ENCODE measurements at places on chromosomes 2 and 18.

- H3K36me3 ChIP-seq, result peaks cover 34% of the 10 kb centered on the region
- no peaks in the 10 kb centered on the region for H3K4me1 ChIP-seq
- no peak for DNase-seq
- no peak overlapping the region for H3K27ac ChIP-seq
Observed at GRCh38 chr2:10795508-10796046, 17.0 kb downstream of the PDIA6 start.

DNA sequence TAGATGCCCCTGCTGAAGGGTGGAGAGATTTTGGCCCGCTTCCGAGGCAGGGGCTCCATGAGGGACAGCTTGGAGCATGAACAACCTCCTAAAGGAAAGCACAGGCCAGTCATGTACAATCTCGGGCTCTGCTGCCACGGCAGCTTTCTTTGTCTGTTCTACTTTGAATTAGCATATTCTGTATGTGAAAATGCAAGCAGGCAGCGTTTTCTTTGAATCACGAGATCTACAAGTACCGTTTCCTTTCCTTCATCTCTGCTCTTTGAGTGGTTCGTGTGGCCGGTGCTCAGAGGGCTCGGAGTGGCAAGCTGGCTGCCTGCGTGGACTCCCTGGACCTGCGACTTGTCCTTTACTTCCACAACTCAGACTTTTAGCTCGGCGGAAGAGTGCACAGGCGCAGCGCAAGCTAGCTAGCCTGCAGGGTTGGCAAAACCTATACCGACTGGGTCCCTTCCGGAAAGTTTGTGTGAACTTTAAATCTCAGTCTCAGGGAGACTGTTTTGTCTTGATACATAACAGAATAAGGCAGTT is 6.9 kb downstream of the TWIST2 start:
- no peak for DNase-seq
- H3K27ac ChIP-seq, result no peak overlapping the region
- no peaks in the 10 kb centered on the region for H3K36me3 ChIP-seq
- H3K27me3 ChIP-seq, result peaks cover 69% of the 10 kb centered on the region
- no peak overlapping the region for H3K4me3 ChIP-seq
- H3K4me1 ChIP-seq, result no peaks in the 10 kb centered on the region

DNA sequence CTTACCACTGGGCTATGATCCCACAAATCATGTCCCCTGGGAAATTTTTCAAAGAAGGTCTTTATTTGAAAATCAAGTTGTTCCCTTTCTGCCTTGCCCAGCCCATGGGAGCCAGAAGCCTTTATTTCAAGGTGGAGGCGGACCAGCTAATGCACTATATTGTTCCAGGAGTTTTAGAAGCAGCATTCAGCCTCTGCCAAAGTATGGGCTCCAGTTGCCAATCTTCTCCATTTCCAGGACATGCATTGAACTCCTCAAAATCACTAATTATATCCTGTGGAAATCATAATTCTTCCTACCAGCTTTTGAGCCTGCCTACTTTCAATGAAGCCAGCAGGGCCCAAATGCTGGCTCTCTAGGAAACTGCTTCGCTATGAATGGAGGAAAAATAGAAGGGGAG is 195.8 kb downstream of the RAD51AP2 start:
- H3K4me3 ChIP-seq, result no peak overlapping the region
- H3K27ac ChIP-seq, result no peak overlapping the region
- H3K4me1 ChIP-seq, result peaks cover 10% of the 10 kb centered on the region

DNA sequence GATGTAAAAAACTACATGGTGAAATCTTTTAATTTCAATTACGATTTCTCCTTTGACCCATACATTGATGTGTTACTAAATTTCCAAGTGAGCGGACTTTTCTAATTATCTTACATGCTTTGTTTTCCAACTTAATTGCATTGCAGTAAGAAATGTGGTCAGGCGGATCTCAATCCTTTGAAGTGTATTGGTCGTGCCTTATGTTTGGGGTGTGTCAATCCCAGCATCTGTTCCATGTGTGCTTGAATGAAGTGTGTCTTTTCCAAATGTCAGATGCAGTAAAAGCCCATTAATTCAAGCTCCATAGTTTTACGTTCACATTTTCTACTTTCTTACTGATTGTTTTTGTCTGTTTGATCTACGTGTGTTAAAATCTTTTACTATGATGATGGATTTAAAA is 113.1 kb downstream of the UXS1 start:
- H3K36me3 ChIP-seq, result no peaks in the 10 kb centered on the region
- no peaks in the 10 kb centered on the region for H3K27me3 ChIP-seq
- DNase-seq, result no peak
- no peaks in the 10 kb centered on the region for H3K4me1 ChIP-seq
- H3K27ac ChIP-seq, result no peak overlapping the region

DNA sequence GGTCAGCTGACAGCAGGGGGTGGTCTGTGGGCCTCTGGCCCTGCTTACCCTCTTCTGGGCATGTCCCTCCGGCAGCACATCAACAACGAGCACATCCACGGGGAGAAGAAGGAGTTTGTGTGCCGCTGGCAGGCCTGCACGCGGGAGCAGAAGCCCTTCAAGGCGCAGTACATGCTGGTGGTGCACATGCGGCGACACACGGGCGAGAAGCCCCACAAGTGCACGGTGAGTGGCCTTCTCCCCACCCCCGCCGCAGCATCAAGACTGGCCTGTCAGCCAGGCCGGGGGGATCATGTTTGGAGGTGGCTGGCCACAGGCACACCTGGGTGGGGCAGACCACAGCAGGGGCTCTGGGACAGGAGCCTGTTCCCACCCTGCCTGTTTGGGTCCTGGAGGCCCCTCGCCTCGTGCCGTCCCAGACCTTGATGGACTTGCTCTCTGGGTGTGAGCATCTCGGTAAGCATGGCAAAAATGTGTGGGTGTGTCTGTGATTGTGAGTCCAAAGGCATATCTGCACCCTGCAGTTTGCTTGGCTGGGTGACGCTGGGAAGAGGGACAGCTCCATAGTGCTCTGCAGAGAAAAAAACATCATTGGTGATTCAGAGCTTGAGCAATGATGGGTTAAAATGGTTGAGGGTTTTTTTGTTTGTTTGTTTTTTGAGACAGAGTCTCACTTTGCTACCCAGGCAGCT is 242.8 kb downstream of the GLI2 start:
- no peaks in the 10 kb centered on the region for H3K27me3 ChIP-seq
- peaks cover 5% of the 10 kb centered on the region for H3K36me3 ChIP-seq
- H3K4me3 ChIP-seq, result no peak overlapping the region
- no peaks in the 10 kb centered on the region for H3K4me1 ChIP-seq
- no peak for DNase-seq

DNA sequence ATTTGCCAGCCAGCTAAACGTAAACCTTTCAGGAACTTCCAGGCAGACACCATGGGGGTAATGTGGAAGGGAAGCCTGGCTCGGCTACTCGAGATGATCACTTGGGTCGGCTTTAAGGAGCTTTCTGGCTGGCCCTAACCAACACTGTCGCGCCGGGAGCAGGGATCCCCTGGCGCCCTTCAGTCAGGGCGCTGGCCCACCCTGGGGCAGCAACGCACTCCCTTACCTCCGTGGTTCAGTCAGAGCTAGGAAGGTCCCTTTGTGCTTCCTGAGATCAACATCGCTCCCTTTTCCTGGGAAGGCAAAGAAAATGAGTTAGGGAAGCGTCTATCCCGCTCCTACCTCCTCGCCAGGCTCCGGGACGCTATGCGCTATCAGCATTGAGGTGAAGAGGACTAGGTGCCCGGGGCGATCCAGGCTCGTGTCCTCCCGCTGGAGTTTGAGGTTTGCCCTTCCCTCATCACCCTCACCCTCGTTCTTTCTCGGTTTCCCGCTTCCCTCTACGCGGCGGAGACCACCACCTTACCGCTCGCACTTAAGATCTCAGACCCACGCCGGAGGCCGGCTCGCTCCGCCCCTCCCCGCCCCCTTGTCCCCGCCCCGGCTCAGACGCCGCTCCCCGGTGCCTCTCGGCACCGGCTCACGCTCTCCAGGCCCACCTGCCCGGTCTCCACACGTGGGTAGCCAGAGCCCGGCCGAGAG is 449 bp upstream of the ATRAID start:
- DNase-seq, result no peak
- H3K27me3 ChIP-seq, result no peaks in the 10 kb centered on the region
- H3K4me3 ChIP-seq, result peak overlapping the region; percentile 89
- H3K36me3 ChIP-seq, result peaks cover 45% of the 10 kb centered on the region
- H3K27ac ChIP-seq, result no peak overlapping the region
- H3K4me1 ChIP-seq, result peaks cover 7% of the 10 kb centered on the region

GRCh38 chr2:74704216-74704615 is 50.2 kb downstream of the SEMA4F start:
- DNase-seq, result no peak
- H3K4me1 ChIP-seq, result no peaks in the 10 kb centered on the region
- H3K27ac ChIP-seq, result no peak overlapping the region
- no peak overlapping the region for H3K4me3 ChIP-seq
- H3K27me3 ChIP-seq, result no peaks in the 10 kb centered on the region

GRCh38 chr18:26706911-26707351 is 158.6 kb downstream of the AQP4 start:
- DNase-seq, result no peak
- no peak overlapping the region for H3K4me3 ChIP-seq
- H3K27me3 ChIP-seq, result no peaks in the 10 kb centered on the region
- no peaks in the 10 kb centered on the region for H3K36me3 ChIP-seq
- peaks cover 53% of the 10 kb centered on the region for H3K4me1 ChIP-seq
- no peak overlapping the region for H3K27ac ChIP-seq

DNA sequence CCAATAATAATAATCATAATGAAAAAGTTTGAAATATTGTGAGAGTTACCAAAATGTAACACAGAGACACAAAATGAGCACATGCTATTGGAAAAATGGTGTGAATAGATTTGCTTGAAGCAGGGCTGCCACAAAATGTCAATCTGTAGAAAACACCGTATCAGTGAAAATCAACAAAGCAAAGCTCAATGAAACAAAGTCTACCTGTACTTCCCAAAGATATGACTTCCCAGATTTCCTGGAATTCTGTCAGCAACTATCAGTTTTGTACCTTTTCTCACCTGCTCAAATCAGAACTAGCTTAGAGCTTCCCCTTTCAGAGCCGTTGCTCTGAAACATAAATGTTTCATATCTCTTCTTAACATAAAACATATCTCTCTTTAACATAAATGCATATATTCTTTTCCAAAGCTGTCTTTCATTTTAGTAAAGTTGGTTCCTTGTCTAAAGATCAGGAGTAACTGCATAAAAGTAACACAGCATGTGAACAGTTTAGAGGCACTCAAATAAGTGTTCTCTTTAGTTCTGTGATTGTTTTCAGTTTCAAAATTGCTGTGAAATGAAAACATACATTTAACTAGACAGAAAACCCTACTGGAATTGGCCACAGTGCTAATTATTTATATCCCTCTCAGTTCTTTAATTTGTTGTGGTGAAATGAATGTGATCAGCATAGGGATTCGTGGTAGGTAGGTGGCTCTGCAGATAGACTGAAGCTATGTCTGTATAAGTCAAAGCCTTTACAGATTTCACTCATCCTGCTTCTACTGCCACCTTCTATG is 262.5 kb downstream of the KCNJ3 start:
- no peaks in the 10 kb centered on the region for H3K27me3 ChIP-seq
- H3K4me1 ChIP-seq, result no peaks in the 10 kb centered on the region
- no peak overlapping the region for H3K27ac ChIP-seq
- no peak for DNase-seq
- no peak overlapping the region for H3K4me3 ChIP-seq

DNA sequence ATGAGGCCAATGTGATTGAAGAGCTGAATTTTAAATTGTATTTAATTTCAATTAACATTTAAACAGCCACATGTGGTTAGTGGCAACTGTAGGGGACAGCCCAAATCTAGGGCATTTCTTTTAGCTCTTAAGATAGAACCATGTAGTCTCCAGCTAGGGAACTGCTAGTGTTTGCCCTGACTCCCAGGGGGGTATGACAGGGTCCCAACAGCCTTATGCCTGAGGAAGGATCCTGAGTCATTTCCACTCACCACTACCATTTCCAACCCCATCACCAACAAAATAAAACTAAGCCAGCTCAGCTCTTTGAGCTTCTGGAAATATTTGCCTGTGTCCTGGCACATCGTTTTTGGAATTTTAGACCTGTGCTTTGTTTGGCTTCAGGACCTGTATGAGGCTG is 13.7 kb upstream of the GMCL1 start:
- DNase-seq, result no peak
- no peaks in the 10 kb centered on the region for H3K27me3 ChIP-seq
- no peak overlapping the region for H3K27ac ChIP-seq
- peaks cover 11% of the 10 kb centered on the region for H3K4me1 ChIP-seq
- no peak overlapping the region for H3K4me3 ChIP-seq

DNA sequence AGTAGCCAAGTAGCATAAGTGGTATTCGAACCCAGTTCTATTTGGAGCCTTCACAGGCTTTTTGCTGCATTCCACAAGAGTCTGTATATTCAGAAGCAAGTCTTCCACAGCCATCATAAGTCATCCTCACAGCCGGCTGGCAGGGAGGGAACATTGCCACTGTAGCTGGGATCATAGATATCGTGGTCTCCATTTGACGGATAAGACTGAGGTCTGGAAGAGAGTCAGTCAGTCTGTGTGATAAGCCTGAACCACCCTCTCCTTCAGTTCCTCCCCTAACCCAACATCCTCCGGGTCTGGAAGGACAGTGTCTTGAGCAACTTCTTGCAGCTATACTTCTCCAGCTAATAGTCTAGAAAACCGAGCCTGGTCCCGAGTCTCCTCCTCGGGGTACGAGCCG is 17.0 kb upstream of the C1QL2 start:
- H3K27me3 ChIP-seq, result no peaks in the 10 kb centered on the region
- no peak overlapping the region for H3K4me3 ChIP-seq
- H3K27ac ChIP-seq, result no peak overlapping the region
- no peak for DNase-seq
- H3K36me3 ChIP-seq, result no peaks in the 10 kb centered on the region
- H3K4me1 ChIP-seq, result no peaks in the 10 kb centered on the region

DNA sequence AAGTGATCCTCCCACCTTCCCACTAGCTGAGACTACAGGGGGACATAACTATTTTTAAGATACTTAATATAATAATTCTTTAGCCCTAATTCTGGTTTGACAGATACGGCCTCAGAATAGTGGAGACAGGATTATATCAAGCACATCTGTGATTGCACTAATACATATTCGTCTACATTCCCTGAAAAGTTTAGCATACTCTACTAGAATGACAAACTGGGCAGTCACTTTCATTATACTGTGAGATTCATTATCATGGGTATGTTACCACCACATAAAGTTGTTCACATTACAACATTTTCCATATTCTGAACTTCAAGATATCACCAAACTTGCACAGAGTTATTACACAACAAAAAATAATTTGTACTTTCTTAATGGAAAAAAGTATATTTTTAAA is 11.0 kb downstream of the FAM210A start:
- no peak for DNase-seq
- no peaks in the 10 kb centered on the region for H3K4me1 ChIP-seq
- no peak overlapping the region for H3K4me3 ChIP-seq
- H3K27ac ChIP-seq, result no peak overlapping the region
- no peaks in the 10 kb centered on the region for H3K36me3 ChIP-seq

Data from common myeloid progenitor, CD34-positive (primary cell).